NCI-H460 (cell line): ENCODE measurements at places on chromosomes 6 and 20. TPM values are rescaled to one million over a fixed set of nuclear protein-coding genes. Genes with fewer than 3 reads are reported as not detected.

- no peak for DNase-seq
Observed at GRCh38 chr6:119533603-119534279, 184.2 kb upstream of the MAN1A1 start.

Gene C6orf15
- total RNA-seq = not detected in 2 replicates

DNA sequence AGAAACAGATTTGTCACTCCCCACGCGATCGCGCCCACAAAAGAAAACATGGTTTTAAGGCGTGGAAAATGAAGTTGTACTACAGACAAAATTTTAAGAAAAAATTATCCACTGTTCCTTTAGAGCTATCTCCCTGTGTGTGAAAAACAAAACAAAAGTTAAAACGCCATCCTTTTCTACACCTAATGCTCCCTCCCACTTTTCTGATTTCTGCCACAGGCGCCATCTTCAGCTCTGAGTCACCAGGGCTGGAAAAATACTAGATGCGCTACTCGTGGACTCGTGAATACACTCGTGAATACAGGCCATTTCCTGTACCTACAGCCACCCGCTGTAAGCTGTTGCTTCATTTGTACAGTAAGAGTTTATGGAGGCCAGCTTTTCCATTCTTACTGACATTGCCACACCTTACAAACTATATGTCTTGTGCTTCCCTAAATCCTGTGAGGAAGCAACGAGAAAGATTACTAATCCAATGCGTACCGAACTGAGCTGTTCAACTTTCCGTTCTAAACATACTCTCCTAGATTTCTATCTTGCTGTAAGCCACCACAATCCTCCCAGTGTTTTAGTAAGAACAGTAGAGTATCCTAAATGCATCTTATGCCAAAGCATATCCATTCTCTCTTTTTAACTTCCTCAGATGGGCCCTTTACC is 773 bp upstream of the AHI1 start:
- DNase-seq = peak; percentile 56

Gene CEP85L
- 8.7 and 10.7 TPM in 2 replicates for total RNA-seq

Gene KCNQ2
- total RNA-seq = 0.17 TPM in 1 of 2 replicates, not detected in the other

Gene AGER
- total RNA-seq = 1.2 and 1.3 TPM in 2 replicates

DNA sequence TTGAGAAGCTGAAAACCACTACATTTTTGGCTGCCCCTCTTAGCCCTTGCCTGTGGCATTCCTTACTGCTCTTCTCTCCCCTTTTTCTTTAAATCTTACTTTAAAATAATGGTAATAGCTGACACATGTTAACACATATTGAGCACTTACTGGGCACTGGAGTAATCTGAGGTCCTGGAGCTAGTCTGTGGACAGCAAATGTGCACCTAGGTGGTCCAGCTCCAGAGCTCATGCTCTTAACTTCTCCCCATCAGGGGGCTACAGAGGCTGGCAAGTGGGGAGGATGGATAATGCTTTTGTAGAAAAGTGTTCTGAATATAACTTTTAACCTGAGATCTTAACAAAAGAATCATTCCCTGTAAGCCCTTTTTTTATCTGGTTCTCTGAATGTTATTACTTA is 74.8 kb downstream of the ADGRB3 start:
- no peak for DNase-seq
